WTC11 (cell line): ENCODE measurements at places on chromosomes 5 and 9. TPM values are rescaled to one million over a fixed set of nuclear protein-coding genes. Genes with fewer than 3 reads are reported as not detected.

DNA sequence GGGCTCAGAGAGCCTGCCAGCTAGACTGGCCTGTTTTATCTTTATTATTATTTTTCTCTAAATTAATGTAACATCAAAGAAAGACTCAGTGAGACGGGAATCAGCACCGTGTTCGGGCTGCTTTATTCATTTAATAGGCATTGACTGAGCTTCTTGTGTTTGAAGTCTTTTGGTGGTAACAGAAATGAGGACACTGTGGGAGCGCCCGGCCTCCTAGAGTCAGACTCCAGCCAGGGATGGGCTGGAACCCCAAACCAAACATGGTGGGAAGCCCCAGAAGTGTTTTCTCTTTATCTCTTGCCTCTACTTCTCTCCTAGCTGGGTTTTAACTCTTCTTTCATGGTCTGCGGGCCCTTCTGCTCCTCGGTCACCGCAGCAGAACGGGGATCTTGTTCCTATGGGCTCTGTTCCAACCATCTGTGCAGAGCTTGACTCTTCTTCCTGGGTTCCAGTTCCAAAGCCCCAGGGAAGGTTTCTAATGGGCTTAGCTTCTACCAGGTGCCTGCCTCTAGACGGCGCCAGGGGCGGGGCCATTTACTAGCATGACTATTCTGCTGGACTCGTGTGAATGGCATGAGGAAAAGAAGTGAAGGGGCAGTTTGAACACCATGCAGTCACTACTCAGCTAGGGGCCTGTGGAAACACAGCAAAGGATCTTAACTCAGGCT lies 123.8 kb downstream of the FGF18 start:
- no peaks in the 10 kb centered on the region for H3K4me1 ChIP-seq
- DNase-seq = no peak
- no peaks in the 10 kb centered on the region for H3K36me3 ChIP-seq
- H3K27ac ChIP-seq = no peak overlapping the region
- peaks cover 6% of the 10 kb centered on the region; the same call in 1 of the 2 replicates for H3K27me3 ChIP-seq

Gene THG1L
- 11.6 to 14.6 TPM (median 12.3 TPM) in 3 replicates for total RNA-seq

- H3K4me3 ChIP-seq = no peak overlapping the region
- peaks cover 3% of the 10 kb centered on the region for H3K36me3 ChIP-seq
- H3K27me3 ChIP-seq = no peaks in the 10 kb centered on the region
- no peak overlapping the region for H3K27ac ChIP-seq
- no peaks in the 10 kb centered on the region for H3K4me1 ChIP-seq
- DNase-seq = no peak
Measured at GRCh38 chr5:149604321-149604720, 23.0 kb downstream of the ARHGEF37 start.

DNA sequence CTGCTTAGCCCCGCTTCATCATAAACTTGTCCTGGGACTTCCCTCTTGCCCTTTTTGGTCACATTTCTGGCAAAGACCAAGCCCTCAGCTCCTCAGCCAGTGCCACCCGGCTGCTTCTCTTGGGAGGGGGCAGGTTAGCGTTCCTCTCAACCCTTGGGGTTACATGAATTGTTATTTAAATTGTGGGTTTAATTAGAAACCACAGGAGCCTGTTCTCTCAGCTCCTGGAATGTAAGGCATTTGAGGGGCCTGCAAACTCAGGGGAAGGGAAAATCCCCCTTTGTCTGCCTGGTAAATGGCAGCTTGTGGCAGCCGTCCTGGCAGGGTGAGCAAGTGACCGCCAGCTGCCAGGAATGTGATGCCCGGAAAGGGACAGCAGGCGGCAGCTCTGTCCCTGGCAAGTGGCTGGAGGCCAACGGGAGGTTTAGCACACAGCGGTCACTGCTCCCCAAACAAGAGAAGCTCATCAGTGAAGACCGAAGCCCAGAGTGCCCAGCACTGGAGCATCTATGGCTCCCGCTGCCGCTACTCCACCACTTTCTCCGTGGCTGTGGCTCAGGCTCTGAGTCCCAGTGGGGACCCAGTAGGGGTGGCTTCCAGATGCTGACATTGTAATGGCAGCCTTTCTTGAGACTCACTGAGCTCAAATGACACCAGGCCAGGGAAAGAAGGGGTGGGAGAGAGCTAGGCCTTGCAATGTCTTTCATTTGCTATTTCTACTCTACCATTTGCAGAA lies 51.7 kb downstream of the SHB start:
- peaks cover 93% of the 10 kb centered on the region for H3K4me1 ChIP-seq
- no peaks in the 10 kb centered on the region; the same call in 1 of the 2 replicates for H3K27me3 ChIP-seq
- peak overlapping the region; percentile 49 for H3K4me3 ChIP-seq
- peak; percentile 85 for DNase-seq
- H3K27ac ChIP-seq = peak overlapping the region; percentile 97

Gene C9orf153
- 0.21 to 0.53 TPM in 2 of 3 replicates, not detected in the other for total RNA-seq

DNA sequence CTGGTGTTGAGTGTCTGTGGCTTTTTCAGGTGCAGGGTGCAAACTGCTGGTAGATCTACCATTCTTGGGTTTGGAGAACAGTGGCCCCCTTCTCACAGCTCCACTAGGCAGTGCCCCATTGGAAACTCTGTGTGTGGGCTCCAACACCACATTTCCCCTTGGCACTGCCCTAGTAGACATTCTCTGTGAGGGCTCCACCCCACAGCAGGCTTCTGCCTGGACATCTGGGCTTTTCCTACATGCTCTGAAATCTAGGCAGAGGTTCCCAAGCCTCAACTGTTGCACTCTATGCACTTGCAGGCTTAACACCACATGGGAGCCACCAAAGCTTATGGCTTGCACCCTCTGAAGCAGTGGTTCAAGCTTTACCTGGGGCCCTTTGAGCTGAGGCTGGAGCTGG lies 80.9 kb downstream of the BARX1 start:
- H3K27me3 ChIP-seq = peaks cover 4% of the 10 kb centered on the region
- H3K36me3 ChIP-seq = peaks cover 24% of the 10 kb centered on the region
- no peak overlapping the region for H3K27ac ChIP-seq
- DNase-seq = no peak
- peaks cover 6% of the 10 kb centered on the region for H3K4me1 ChIP-seq

Gene STK32A
- total RNA-seq = 1.7 to 3.0 TPM (median 3.0 TPM) in 3 replicates
